ENCODE measurements at places on chromosomes 2 and 18.

DNA sequence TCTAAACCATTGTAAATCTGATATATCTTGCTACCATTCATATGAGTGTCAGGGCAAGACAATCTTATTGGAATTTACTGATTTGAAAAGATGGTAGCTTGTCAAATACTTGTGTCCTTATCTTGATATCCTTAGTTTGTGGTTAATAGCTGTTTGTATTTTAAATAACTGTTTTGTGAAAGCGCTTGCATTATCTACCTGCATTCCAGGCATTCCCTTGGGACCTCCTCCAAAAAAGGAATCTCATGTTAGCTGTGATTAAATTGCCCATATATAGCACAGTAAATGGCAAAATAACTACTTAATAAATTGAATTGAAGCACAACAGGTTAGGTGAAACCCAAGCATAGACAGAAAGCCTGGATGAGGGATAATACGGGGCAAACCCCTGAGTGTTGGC lies 13.9 kb downstream of the CNTNAP5 start:
- H3K4me3 ChIP-seq = no peak overlapping the region
- peak; percentile 65 for DNase-seq
- peaks cover 1% of the 10 kb centered on the region for H3K4me1 ChIP-seq
- H3K27me3 ChIP-seq = no peaks in the 10 kb centered on the region
- H3K27ac ChIP-seq = no peak overlapping the region

DNA sequence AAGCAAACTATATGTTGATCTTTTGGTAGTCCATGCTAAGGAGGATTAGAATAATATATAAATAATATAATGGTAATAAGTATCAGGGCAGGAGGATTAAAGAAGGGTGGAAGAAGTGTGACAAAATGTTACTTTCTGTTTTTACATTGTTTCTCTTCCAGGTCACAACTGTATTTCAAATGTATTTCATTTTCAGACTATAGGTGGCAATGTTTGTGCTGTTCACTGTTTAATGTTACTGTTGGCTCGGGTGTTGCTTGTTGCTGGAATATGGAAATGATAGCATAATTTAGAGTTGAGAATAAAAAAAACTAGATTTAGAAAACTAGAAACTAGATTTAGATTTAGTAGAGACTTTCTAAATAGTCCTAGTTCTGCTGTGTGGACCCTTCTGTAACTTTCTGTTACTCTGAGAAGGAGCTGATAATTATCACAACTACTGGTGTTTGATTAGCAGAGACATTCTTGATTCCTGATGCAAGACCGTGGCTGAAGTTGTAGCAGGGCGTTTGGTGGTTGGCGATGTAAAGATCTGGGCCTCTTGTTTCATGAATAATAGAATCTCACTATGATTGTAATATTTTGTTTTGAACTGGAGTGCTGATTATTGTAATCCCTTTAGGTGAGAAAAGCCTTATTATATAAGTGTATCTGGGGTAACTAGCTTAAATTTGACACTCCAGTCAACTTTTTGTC lies 7.9 kb downstream of the NEDD4L start:
- no peak overlapping the region for H3K27ac ChIP-seq
- H3K4me3 ChIP-seq = no peak overlapping the region
- H3K4me1 ChIP-seq = peaks cover 11% of the 10 kb centered on the region
- H3K36me3 ChIP-seq = no peaks in the 10 kb centered on the region
- no peaks in the 10 kb centered on the region for H3K27me3 ChIP-seq
- peak; percentile 66 for DNase-seq

GRCh38 chr2:74414881-74415761 lies 6.3 kb downstream of the C2orf81 start:
- H3K27me3 ChIP-seq = no peaks in the 10 kb centered on the region
- H3K4me1 ChIP-seq = no peaks in the 10 kb centered on the region
- H3K4me3 ChIP-seq = no peak overlapping the region
- H3K36me3 ChIP-seq = no peaks in the 10 kb centered on the region
- H3K27ac ChIP-seq = no peak overlapping the region

GRCh38 chr2:235495373-235496238 lies 1.8 kb downstream of the AGAP1 start:
- H3K36me3 ChIP-seq = no peaks in the 10 kb centered on the region
- no peak for DNase-seq

Measured in mesendoderm (in vitro differentiated cells).